ENCODE measurements at places on chromosomes 2 and 18.
A peak's percentile ranks its signal among the peaks of the same experiment; 100 is the strongest.

DNA sequence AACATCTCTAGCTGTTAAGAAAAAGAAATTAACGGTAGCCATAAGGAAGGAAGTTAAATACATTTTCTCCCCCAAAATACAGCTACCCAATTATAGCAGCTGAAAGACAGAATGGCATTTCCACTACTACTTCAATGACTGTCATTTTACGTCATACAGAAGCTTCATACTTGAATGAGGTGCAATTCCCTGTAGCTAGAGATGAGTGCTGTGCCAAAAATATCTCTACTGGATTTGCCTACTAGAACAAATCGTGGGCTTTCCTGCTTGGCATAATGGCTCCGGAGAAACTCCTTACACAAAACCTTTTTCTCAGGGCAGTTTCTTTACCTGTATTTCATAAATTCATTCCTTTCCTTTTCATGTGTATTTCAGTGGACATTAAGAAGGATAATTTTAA is 36.3 kb upstream of the NRXN1 start:
- no peaks in the 10 kb centered on the region for H3K27me3 ChIP-seq
- DNase-seq = no peak
- H3K4me3 ChIP-seq = no peak overlapping the region
- H3K36me3 ChIP-seq = no peaks in the 10 kb centered on the region
- no peaks in the 10 kb centered on the region for H3K4me1 ChIP-seq

DNA sequence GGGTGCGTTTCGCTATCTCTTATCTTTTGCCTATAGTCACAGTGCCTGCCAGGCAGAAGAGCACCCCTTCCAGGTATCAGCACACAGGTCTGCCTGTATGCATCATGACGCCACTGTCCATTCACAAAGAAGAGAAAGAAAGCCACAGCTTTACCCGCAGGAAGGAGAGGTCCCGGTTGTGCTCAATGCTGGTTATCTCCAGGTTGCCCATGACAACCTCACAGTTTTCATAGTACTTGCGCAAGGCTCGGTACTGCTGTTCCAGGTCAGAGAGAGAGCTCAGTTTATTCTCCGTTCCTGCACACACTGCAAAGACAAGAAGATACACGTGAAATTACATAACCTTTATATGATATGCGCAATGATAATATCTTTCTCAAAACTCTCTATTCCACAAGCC is 414.0 kb downstream of the ERBB4 start:
- H3K27ac ChIP-seq = no peak overlapping the region
- no peaks in the 10 kb centered on the region for H3K27me3 ChIP-seq
- no peaks in the 10 kb centered on the region for H3K36me3 ChIP-seq

DNA sequence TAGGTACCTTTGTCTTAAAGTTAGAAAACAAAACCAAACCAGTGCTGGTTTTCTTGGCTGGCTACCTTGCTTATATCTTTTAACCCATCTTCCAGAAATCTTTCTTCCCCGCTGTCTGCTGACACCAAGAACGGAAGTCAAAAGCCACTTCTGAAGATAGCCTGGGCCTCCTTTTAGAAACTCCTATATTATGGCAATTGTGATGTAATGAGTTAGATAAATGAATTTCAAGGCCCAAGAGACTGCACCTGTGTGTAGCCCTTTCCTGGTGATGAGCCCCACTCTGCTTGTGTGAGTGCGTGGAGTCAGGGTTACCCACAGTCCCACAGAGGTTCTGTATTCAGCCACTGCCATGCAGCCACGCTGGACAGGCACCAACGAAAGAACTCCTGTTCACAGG is 60.7 kb downstream of the ARMC9 start:
- no peak overlapping the region for H3K4me3 ChIP-seq
- H3K4me1 ChIP-seq = peaks cover 13% of the 10 kb centered on the region
- peaks cover 69% of the 10 kb centered on the region for H3K27me3 ChIP-seq
- H3K27ac ChIP-seq = no peak overlapping the region

- no peak for DNase-seq
- no peaks in the 10 kb centered on the region for H3K4me1 ChIP-seq
- H3K27ac ChIP-seq = no peak overlapping the region
These were observed 318.8 kb downstream of the RND3 start for GRCh38 chr2:150168595-150169236.

- no peaks in the 10 kb centered on the region for H3K36me3 ChIP-seq
- no peak overlapping the region for H3K4me3 ChIP-seq
- H3K27me3 ChIP-seq = peaks cover 4% of the 10 kb centered on the region
These were observed 93.9 kb downstream of the EVA1A start for GRCh38 chr2:75466708-75467311.

- peaks cover 95% of the 10 kb centered on the region for H3K4me1 ChIP-seq
- H3K36me3 ChIP-seq = peaks cover 67% of the 10 kb centered on the region
- peak overlapping the region; percentile 97 for H3K27ac ChIP-seq
- DNase-seq = no peak
- peak overlapping the region; percentile 25 for H3K4me3 ChIP-seq
These were observed 34.1 kb downstream of the TRABD2A start for GRCh38 chr2:84846741-84847142.

DNA sequence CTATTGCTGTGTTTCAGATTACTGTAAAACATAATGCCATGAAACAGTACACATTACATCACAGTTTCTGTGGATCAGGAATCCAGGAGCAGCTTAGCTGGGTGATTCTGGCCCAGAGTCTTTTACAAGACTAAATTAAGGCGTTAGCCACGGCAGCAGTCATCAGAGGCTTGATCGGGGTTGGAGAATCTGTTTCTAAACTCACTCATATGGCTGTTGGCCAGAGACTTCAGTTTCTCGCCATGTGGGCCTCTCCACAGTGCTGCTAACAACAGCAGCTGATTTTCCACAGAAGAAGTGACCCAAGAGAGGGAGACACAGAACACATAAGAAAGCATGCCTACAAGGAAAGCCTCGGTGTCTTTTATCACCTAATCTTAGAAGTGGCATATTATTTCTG is 89.2 kb upstream of the MYO3B start:
- H3K27me3 ChIP-seq = peaks cover 4% of the 10 kb centered on the region
- no peak overlapping the region for H3K27ac ChIP-seq
- no peaks in the 10 kb centered on the region for H3K4me1 ChIP-seq
- H3K4me3 ChIP-seq = no peak overlapping the region
- no peak for DNase-seq

- H3K4me1 ChIP-seq = no peaks in the 10 kb centered on the region
- no peaks in the 10 kb centered on the region for H3K36me3 ChIP-seq
- no peak for DNase-seq
- H3K4me3 ChIP-seq = no peak overlapping the region
- H3K27me3 ChIP-seq = no peaks in the 10 kb centered on the region
These were observed 16.5 kb downstream of the SCG2 start for GRCh38 chr2:223585666-223586065.

- H3K27ac ChIP-seq = no peak overlapping the region
- H3K36me3 ChIP-seq = peaks cover 39% of the 10 kb centered on the region
- no peak for DNase-seq
- H3K27me3 ChIP-seq = no peaks in the 10 kb centered on the region
- H3K4me3 ChIP-seq = no peak overlapping the region
These were observed 67.8 kb downstream of the ABCG8 start for GRCh38 chr2:43906448-43907109.

DNA sequence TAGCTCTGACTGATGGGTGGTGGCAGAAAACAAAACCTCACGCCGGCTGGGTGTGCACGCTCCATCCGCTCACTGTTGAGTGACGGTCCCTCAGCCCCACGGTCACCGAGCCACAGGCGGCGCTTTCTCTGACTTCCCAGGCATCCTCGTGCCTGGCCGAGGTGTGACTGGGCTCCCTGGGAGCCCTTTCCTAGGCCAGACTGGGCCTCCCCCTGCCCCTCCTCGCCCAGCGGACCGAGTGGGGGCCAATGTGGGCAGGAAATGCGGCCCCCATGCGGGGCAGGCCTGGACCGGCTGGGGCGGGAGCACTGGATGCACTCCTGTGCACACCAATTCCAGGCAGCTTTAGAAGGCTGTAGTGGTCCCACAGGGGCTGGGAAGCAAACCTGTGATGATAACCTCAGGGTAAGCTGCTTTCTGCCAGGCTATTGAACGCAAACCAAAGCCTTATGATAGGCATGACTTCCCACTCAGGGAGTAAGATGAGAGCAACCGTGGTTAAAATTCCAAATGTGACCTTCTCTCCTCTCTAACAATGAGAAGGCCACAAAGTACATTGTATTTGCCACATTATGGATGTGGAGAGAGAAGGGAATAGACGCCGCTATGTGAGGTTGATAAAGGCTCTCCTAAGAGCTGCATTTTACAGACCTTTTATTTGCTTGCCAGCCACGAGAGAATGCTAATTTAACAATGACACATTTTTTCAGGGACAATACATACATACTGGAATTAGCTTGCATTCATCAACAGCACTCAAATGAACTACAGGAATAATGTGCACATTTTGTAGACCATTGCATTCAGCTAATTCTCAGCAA is 83.9 kb upstream of the PGAP1 start:
- H3K27me3 ChIP-seq = no peaks in the 10 kb centered on the region
- no peak overlapping the region for H3K27ac ChIP-seq
- no peak for DNase-seq
- no peak overlapping the region for H3K4me3 ChIP-seq
- no peaks in the 10 kb centered on the region for H3K4me1 ChIP-seq
- H3K36me3 ChIP-seq = peaks cover 71% of the 10 kb centered on the region

GRCh38 chr2:174765576-174765975 is 1.3 kb upstream of the CHRNA1 start:
- H3K4me3 ChIP-seq = no peak overlapping the region
- DNase-seq = no peak
- peaks cover 18% of the 10 kb centered on the region for H3K4me1 ChIP-seq
- no peak overlapping the region for H3K27ac ChIP-seq

- H3K36me3 ChIP-seq = no peaks in the 10 kb centered on the region
- H3K4me3 ChIP-seq = no peak overlapping the region
- no peak overlapping the region for H3K27ac ChIP-seq
- H3K4me1 ChIP-seq = peaks cover 9% of the 10 kb centered on the region
- no peak for DNase-seq
These were observed 972 bp upstream of the COBLL1 start for GRCh38 chr2:164842624-164842966.

GRCh38 chr18:62172298-62172697 is 14.6 kb downstream of the PIGN start:
- H3K36me3 ChIP-seq = no peaks in the 10 kb centered on the region
- no peaks in the 10 kb centered on the region for H3K4me1 ChIP-seq
- no peak overlapping the region for H3K27ac ChIP-seq
- DNase-seq = no peak
- H3K27me3 ChIP-seq = no peaks in the 10 kb centered on the region

DNA sequence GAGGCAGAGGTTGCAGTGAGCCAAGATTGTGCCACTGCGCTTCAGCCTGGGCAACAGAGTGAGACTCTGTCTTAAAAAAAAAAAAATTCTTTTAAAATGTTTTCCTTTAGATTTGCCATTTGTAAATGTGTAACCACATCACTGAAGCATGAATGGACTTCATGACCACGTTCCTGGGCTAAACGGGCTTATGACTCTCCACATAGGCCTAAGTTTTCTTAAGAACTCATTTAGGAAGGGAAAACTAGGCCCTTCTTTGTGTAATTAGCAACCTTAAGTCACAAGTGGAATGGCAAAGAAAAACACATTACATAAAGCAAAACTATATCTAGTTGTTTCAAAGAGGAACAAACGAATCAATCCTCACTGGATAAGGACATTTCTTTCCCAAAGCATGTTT is 99.5 kb downstream of the MEIS1 start:
- no peak overlapping the region for H3K4me3 ChIP-seq
- no peak overlapping the region for H3K27ac ChIP-seq
- no peaks in the 10 kb centered on the region for H3K4me1 ChIP-seq
- no peaks in the 10 kb centered on the region for H3K27me3 ChIP-seq
- H3K36me3 ChIP-seq = no peaks in the 10 kb centered on the region

- no peak for DNase-seq
- peaks cover 2% of the 10 kb centered on the region for H3K27me3 ChIP-seq
- no peak overlapping the region for H3K4me3 ChIP-seq
- no peaks in the 10 kb centered on the region for H3K36me3 ChIP-seq
These were observed 113.1 kb downstream of the DDX1 start for GRCh38 chr2:15704788-15705115.

- peaks cover 38% of the 10 kb centered on the region for H3K27me3 ChIP-seq
- H3K36me3 ChIP-seq = peaks cover 7% of the 10 kb centered on the region
- no peak overlapping the region for H3K4me3 ChIP-seq
- H3K27ac ChIP-seq = no peak overlapping the region
- peaks cover 4% of the 10 kb centered on the region for H3K4me1 ChIP-seq
These were observed 29.9 kb downstream of the MTCL1 start for GRCh38 chr18:8735274-8735673.

- H3K27ac ChIP-seq = no peak overlapping the region
- DNase-seq = no peak
- no peaks in the 10 kb centered on the region for H3K27me3 ChIP-seq
- no peak overlapping the region for H3K4me3 ChIP-seq
- H3K4me1 ChIP-seq = no peaks in the 10 kb centered on the region
- H3K36me3 ChIP-seq = no peaks in the 10 kb centered on the region
These were observed 96.1 kb downstream of the IRS1 start for GRCh38 chr2:226703514-226703913.

- no peak overlapping the region for H3K4me3 ChIP-seq
- H3K27ac ChIP-seq = no peak overlapping the region
- no peaks in the 10 kb centered on the region for H3K4me1 ChIP-seq
- no peak for DNase-seq
These were observed 28.0 kb downstream of the AGAP1 start for GRCh38 chr2:235521844-235522243.

GRCh38 chr2:191462370-191462769 is 215.6 kb upstream of the NABP1 start:
- no peaks in the 10 kb centered on the region for H3K4me1 ChIP-seq
- no peak overlapping the region for H3K27ac ChIP-seq
- no peaks in the 10 kb centered on the region for H3K36me3 ChIP-seq
- H3K27me3 ChIP-seq = no peaks in the 10 kb centered on the region

GRCh38 chr2:223648755-223649154 is 46.6 kb upstream of the SCG2 start:
- H3K4me1 ChIP-seq = no peaks in the 10 kb centered on the region
- no peaks in the 10 kb centered on the region for H3K27me3 ChIP-seq
- no peak overlapping the region for H3K4me3 ChIP-seq
- H3K27ac ChIP-seq = no peak overlapping the region
- H3K36me3 ChIP-seq = no peaks in the 10 kb centered on the region

GRCh38 chr2:2619995-2620394 is 288.9 kb upstream of the MYT1L start:
- no peaks in the 10 kb centered on the region for H3K4me1 ChIP-seq
- H3K36me3 ChIP-seq = no peaks in the 10 kb centered on the region
- DNase-seq = no peak
- H3K4me3 ChIP-seq = no peak overlapping the region

DNA sequence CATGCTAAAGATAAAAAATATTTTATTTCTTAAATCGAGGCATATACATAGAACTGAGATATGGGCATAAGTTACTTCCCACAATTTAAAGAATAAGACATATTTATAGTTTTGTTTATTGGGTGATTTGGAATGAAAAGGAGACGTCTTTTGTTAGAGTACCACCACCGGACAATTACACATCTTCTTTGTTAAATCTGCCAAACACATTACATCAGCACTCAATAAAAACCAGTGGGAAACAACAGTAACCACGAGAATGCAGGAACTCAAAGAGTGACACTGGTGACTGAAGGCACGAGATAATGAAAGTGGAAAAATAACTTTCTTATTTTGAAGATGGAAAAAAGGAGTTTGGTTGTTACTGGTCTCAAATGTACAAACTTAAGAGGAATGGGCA is 92.6 kb upstream of the TFCP2L1 start:
- no peak overlapping the region for H3K27ac ChIP-seq
- H3K4me1 ChIP-seq = no peaks in the 10 kb centered on the region
- no peak overlapping the region for H3K4me3 ChIP-seq
- H3K27me3 ChIP-seq = no peaks in the 10 kb centered on the region

Measured in activated naive CD4-positive, alpha-beta T cell treated with anti-CD3 and anti-CD28 coated beads, Interleukin-2, amount 10 ng/mL, durations not matched to agents 7 days and 5 days (primary cell).